ENCODE measurements at places on chromosomes 2 and 18.

DNA sequence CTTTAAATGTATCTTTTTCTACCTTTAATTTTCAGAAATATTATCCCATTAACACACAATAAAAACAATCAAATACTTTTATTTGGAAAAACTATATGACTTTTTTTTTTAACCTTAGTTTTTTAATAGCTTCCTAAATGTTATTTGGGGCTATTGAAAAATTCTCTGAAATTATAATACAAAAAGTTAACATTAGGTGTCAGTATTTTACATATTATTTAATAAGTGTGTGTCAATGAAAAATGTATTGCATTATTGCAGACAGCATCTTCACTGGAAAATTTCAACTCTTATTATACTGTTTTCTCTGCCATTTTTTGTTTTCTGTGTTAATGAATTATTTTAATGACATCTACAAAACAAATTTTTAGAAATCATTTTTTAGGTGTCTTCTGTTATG is 51.1 kb upstream of the ARHGAP15 start:
- DNase-seq: no peak

GRCh38 chr2:88933980-88934379 is 242.5 kb downstream of the RPIA start:
- no peak for DNase-seq

GRCh38 chr2:12587228-12587627 is 129.5 kb upstream of the TRIB2 start:
- DNase-seq: no peak

DNA sequence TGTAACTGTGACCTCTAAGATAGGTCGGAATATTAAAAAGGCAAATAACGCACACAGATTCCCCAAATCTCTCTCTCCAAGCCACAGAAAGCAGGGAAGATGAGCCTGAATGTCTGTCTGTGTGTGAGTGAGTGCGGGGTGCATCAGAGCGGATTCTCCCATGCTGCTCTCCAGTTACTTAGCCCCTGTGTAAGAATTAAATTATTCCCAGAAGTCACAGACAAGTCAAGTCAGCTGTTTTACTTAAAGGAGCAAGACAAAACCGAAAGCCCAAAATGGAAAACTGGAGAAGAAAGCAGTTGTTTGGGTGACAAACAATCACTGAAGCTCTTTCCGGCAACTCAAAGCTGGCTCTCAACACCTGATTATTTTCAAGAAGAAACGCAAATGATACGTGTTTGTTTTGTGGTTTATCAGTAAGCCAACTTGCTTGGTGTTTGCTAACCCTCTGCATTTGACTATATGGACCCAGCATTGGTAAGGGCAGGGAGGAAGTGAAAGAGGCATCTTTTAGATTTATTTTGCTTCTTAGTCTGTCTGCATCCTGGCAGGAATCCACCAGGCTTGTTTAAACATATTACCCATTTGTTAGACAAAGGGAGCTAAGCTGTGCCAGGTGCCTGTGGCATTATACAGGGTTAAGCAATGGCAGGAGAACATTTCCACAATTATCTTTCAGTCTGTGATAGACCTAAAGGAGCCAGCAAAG is 121.5 kb upstream of the CREB1 start:
- no peak for DNase-seq

GRCh38 chr2:225637259-225637658 is 237.7 kb downstream of the NYAP2 start:
- DNase-seq: no peak

GRCh38 chr2:224195925-224196571 is 157.0 kb upstream of the SERPINE2 start:
- DNase-seq: no peak

DNA sequence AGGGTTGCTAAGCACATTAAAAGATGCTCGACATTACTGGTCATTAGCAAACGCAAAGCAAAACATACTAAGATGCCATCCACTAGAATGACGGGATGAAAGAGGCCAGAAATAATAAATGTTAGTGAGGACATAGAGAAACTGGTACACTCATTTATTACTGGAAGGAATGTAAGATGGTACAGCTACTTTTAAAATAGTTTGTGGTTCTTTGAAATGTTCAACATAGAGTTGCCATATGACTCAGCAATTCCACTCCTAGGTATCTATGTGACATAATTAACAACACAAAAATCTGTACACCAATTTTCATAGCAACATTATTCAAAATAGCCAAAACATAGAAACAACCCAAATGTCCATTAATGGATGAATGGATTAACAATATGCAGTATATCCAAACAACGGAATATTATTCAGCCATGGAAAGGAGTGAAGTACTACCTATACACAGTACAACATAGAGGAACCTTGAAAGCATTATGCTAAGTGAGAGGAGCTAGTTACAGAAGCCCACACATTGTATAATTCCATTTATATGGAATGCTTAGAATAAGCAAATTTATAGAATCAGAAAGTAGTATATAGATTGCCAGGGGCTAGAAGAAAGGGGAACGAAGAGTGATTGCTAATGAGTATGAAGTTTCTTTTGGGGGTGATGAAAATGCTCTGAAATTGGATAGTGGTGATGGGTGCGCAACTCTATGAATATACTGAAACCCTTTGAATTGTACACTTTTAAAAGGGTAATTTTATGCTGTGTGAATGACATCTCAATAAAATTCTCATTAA is 61.9 kb upstream of the IL1R1 start:
- peak; percentile 12 for DNase-seq

- DNase-seq: no peak
These were observed 66.5 kb upstream of the FIGN start for GRCh38 chr2:163802284-163802683.

- DNase-seq: no peak
These were observed 5.9 kb downstream of the NEUROD1 start for GRCh38 chr2:181674461-181674860.

DNA sequence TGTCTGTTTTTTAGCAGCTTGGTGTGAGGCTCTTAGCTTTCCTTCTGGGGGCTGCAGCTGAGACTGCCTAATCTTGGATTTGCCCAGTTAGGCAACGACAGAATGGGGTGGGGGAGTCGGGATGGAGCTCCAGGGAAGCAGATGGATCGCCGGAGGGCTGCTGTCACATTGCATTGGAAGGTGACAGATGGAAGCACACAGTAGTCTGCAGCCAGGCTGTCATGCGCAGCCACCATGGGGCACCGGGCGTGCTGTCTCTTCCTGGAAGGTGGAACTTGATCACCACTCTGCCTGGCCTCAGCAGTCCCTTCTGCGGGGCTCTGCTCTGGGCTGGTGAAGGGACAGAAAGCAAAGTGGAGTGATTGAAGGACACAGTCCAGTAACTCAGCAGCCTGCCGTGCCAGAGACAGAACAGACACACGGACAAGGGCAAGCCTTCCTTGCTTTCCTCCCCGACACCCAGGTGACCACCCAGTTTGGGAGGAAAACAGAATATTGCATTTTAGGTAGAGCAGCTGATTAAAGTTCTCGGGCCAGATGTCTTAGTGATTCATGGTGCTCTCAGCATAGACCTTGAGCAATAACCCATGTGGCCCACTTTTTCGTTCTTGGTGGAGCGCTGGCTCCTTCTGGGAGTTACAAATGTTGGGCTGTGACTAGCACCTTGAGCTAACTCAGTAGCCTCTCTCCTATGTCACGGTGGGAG is 40.9 kb downstream of the RNF144A start:
- DNase-seq: no peak

- no peak for DNase-seq
These were observed 72.2 kb upstream of the B3GNT7 start for GRCh38 chr2:231323316-231323715.

- no peak for DNase-seq
These were observed 160.8 kb downstream of the KLHL29 start for GRCh38 chr2:23545811-23546210.

DNA sequence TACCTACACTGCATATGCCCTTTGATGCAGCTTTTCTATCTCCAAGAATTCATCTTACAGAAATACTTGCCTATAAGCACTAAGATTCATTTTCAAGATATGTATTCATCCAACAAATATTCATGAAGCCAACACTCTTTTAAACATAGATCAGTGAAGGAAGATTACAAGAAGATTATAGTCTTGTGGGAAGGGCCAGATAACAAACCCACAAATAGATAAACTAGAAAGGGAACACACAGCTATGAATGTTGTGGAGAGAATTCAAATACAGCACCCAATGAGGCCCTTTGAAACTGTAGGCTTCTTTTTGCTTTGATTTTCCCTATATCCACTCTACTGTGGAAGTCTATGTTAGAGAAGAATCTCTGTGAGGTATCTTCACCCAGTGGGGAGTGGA is 186.7 kb upstream of the RBMS1 start:
- no peak for DNase-seq

- DNase-seq: no peak
These were observed 46.5 kb upstream of the SULT1C3 start for GRCh38 chr2:108193251-108193650.

- DNase-seq: no peak
These were observed 462.8 kb upstream of the SLC8A1 start for GRCh38 chr2:40914666-40915065.

- DNase-seq: no peak
These were observed 43.7 kb upstream of the SNED1 start for GRCh38 chr2:240954436-240955305.

GRCh38 chr2:224156436-224156835 is 117.3 kb upstream of the SERPINE2 start:
- DNase-seq: no peak

GRCh38 chr2:131058214-131058843 is 34.9 kb downstream of the FAM168B start:
- DNase-seq: no peak

DNA sequence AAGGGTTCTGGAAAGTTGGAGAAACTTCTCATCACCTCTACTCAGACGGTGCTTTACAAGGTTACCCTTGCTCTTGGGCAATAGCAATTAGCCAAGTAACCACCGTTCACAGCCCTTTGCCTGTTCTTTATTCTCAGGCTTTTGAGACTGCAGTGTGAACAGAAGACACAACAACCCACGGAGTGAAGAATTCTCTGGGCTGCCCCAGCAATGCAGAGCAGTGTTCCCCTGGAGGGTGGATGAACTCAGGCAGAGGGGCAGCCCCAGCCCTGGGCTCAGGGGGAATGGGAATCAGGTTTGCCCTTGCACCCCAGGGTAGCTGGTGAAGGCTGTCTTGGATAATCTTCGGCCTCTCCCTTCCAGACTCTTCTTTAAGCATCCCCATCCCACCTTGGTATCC is 69.1 kb downstream of the MCFD2 start:
- no peak for DNase-seq

- peak; percentile 26 for DNase-seq
These were observed 256.8 kb downstream of the RNF152 start for GRCh38 chr18:61635901-61636528.

DNA sequence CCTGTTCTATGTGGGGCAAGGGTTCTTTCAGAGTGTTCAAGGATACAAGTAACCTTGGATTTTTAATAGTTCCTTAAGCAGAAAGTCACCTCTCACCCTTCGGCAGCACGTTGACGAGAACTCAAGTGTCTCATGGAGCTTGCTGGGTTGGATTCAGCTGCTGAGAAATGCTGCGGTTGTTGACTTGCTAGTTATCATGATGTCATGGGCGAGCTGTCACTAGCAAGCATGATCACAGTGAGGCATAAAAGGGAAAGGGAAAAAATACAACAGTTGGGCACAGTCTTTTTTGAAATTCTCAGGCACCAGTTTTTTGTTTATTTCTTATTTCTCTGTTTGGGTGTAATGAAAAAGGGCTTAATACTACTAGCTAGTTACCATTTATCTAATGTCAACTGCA is 53.2 kb downstream of the ADCYAP1 start:
- no peak for DNase-seq

DNA sequence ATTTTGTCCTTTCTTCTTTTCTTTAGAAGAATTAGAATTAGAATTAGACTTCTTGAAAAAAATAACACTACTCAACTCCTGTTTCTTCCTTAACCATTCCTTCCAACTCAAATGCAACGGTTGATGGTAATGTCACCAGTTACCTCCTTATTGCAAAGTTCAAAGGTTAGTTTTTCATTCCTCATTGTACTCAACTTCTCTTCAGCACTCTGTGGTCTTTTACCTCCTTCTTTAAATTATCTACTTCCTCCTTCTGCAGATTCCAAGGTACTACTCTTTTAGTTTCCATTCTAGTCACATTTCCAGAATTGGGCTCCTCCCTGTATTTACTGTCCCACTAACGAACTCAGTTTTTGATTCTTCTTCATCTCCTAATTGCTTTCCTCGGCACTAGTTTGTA is 700.7 kb downstream of the SATB2 start:
- DNase-seq: no peak

DNA sequence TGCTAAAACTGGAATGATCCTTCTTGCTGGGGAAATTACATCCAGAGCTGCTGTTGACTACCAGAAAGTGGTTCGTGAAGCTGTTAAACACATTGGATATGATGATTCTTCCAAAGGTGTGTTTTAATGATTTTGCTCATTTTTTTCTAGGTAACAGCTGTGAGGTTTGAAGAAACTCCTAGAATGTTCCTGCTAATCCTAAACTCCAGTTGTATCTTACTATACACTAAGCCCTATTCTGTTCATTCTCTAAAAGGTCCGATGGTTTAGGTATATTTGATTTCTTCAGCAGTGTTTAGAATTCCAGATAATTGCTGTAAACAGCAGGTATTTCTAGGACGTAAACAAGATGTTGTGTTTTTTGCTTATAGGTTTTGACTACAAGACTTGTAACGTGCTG is 2.3 kb downstream of the MAT2A start:
- DNase-seq: no peak

DNA sequence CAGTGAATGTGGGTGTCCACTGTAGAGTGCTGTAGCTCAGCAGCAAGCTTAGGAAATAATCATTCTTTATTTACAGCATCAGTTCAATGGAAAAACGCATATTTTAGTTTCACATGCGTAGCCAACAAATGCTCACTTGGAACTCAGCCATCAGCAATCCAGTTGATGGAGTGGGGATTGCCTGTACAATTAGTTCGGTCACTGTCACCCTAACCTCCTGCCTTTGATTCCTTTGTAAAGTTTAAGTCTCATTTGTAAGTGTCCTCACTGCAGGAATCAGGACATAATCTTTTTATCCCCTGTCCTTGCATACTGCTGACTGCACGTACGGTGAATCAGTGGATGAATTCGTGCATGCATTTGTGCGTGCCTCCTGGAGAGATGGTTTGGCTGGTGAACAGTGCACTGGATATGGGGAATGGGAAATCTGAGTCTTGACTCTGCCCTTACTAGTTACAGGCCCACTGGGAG is 55.9 kb downstream of the RAB31 start:
- DNase-seq: no peak

DNA sequence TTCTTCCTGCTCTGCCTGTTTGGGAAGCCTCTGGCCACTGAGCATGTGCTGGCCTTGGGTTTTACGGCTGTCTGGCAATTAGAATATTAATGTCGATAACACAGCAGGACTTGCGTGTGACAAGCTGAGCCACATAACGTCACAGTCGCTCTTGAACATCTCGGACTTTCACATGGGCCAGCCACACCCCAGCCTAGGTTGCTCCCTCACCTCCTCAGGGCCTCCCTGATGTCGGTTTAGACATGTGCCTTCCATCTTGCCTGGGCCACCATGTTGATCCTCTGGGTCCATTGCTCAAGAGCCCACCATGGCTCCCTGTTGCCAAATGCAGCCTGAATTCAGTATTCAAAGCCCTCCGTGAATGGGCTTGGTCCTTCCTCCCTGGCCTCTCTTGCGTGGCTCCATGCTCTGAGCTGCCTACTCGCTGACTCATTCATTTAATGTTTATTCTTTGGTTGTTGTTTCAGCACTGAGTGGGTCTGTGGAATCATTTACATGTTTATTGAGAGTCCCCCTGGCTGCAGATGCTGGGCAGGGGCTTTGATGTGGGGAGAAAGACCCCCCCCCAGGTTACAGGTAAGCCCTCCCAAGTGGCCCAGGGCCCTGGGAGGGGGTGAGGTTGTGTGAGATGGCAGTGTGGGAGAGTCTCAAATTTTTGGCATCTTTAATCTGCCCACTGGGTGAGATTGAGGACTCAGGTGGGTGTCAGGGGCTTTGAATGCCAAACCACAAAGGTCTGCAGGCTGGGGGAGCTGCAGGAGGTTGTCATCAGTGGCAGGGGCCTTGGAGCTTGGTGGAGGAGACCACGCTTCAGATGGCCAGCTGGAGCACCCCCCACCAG is 62.0 kb downstream of the ODC1 start:
- DNase-seq: no peak
